ENCODE measurements at places on chromosomes 6 and 20.

GRCh38 chr6:132007474-132008190 lies 56.5 kb upstream of the CCN2 start:
- DNase-seq = no peak

DNA sequence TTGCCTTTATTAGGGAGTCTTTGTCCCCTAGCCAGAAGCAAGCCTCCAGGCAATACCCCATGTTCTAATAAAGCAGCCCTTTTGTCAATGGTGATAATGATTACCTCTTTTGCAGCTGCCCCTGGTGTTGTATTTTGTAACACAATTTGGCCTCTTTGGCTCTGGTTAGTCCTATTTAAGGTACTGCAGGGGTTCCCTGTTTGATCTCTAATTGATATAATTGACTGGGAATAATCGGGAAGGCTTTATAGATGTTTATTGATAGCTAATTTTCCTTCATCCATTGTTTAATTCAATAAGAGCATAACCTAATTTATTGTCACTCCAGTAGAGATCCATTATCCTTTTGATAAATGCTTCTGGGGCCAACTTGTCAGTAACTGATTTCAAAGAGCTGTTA lies 537.2 kb downstream of the PKHD1 start:
- no peak for DNase-seq

- no peak for DNase-seq
These were observed 38.5 kb upstream of the SLC22A3 start for GRCh38 chr6:160309718-160310117.

- no peak for DNase-seq
These were observed 56.8 kb upstream of the MPC1 start for GRCh38 chr6:166439366-166440091.

DNA sequence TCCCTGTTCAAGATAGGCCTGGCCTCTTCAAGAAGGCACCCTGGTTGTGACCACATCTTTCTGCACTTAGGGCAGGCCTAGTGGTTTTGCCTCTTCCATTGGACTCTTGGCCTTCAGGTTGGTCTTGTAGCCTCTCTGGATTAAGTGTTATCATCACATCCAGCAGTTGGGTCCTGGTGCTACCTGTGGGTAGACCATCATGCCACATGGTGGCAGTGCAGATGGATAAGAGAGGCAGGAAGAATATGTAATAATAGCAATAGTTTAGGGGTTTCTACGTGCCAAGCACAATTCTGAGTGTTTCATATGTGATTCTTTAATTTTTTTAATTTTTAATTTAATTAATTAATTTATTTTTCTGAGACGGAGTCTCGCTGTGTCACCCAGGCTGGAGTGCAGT lies 28.5 kb upstream of the SNRPB2 start:
- DNase-seq = peak; percentile 9

DNA sequence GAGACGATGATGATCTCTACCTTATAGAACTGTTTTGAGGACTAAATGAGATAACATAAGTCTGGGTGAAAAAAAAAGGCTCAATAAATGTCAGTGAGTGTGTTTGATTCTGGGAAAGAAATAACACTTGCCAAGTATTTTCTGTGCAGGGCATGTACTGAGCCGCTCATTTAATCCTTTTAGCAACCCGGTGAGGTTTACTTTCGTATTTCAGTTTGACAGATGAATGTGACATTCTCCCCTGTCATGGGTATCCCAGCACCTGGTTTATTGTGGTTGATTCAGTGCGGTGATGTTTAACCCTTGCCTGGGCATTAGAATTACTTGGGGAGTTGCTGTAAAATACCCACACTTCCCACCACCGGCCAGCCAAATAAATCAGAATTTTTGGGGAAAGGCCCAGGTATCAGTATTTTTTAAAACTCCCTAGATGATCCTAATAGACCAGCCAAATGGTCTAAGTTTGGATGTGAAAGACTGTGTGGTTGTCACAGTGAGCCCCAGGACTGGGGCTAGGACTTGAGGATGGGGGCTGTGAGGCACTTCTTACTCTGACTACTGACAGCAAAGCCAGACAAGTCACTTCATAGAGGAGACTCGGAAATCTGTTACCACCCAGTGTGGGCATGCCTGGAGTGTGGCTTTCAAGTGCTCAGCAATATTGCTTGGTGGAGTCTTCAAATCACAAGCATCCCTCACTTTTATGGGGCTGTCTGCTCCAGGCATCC lies 100.2 kb upstream of the KCNG1 start:
- DNase-seq = no peak

DNA sequence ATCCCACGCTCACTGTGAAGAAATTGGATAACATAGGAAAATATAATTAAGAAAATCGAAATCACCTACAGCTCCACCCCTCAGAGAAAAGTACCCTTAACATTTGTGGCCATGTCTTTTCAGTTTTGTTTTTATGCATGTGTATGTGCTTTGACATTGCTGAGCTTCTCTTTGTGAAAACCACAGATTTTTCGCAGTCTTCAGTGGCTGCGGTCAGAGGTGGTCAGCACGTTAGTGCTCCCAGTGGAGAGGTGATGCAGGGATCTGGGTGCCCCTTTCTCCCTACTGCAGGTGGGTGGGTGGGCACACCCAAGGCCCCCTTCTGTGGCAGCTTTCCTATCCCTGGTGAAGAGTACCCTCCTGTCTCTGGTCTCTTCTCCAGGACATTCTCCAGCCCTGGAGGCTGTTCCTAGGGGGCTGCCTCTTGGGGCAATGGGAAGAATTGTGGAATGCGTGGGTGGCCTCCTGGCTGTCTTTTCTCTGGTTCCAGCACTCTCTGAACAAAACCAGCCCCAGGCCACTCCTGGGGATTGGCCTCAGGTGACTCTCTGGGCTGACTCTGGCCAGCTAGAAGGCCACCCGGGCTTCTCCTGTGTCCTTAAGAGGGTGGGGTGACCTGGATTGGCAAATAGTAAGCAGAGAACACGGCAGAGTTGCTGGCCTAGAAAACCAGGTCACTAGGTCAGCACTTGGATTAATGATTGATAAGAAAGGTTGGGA lies 49.8 kb upstream of the FANCE start:
- DNase-seq = no peak

GRCh38 chr20:45957021-45957941 lies 14.7 kb downstream of the ZNF335 start:
- no peak for DNase-seq

DNA sequence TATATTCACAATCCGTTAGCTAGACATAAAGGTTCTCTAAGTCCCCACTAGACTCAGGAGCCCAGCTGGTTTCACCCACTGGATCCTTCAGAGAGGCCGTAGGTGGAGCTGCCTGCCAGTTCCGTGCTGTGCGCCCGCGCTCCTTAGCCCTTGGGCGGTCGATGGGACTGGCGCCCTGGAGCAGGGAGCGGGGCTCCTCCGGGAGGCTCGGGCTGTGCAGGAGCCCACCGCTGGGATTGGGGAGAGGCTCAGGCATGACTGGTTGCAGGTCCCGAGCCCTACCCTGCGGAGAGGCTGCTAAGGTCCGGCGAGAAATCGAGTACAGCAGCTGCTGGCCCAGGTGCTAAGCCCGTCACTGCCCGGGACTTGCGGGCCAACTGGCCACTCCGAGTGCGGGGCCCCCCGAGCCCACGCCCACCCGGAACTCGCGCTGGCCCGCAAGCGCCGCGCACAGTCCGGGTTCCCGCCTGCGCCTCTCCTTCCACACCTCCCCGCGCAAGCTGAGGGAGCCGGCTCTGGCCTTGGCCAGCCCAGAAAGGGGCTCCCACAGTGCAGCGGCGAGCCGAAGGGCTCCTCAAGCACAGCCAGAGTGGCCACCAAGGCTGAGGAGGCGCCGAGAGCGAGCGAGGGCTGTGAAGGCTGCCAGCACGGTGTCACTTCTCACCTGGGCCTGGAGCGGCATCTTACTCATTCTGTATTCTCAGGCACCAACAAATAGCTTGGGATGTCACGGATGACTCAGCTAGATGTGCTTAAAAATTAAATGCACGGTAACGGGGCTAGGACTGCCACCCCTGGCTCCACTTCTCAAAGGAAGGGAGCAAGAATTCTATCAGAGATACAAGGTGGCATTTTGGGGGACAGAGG lies 44.1 kb downstream of the IRF4 start:
- no peak for DNase-seq

DNA sequence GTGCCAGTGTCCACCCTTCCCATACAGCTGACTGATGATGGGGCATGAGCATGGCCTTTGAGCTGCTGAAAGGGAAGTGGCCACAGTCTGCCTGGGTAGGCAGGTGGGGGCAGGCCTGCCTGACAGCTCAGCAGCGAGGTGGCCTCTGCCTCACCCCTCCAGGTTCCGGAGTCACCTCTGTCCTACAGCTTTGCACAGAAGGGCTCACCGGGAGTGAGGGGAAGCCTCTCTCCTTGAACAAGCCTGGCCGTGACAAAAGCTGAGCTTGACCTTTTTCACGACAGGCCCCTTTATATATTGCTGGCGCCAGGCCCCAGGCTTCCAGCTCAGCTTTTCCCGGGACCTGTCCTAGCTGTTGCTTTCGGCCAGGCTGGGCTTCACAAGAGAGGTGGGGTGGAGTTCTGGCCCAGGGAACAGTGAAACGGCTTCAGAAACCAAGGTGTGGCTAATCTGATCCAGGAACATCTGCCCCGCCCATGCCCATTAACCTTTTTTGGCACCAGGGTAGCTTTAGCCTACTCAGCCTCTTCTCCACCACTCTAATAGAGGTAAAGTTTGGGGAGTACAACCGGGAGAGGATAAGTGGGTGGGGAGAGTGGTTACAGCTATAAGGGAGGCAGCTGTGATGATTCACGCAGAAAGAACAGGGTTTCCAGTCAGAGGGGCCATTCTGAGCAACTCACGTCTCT lies 42.9 kb downstream of the C6orf132 start:
- DNase-seq = peak; percentile 20

- DNase-seq = no peak
These were observed 130.1 kb upstream of the DST start for GRCh38 chr6:56772737-56773184.

- no peak for DNase-seq
These were observed 86.7 kb downstream of the SCML4 start for GRCh38 chr6:107737397-107737793.
